ENCODE measurements at places on chromosomes 6 and 20.

DNA sequence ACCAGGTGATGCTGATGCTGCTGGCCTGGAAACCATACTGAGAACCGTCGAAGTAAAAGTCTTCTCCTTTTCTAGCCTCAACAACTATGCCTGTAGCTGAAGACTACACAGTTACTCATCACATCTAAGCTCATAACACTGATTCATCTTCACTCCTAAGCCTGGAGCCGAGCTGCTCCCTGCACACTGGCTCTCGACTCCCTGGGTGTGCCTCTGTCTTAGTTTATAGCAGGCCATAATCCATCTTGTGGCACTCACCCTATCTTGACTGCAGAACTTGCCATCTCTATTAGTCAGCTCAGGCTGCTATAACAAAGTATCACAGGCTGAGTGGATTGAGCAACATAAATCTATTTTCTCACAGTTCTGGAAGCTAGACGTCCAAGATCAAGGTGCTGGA lies 191.0 kb downstream of the UNC5CL start:
- DNase-seq, result no peak

DNA sequence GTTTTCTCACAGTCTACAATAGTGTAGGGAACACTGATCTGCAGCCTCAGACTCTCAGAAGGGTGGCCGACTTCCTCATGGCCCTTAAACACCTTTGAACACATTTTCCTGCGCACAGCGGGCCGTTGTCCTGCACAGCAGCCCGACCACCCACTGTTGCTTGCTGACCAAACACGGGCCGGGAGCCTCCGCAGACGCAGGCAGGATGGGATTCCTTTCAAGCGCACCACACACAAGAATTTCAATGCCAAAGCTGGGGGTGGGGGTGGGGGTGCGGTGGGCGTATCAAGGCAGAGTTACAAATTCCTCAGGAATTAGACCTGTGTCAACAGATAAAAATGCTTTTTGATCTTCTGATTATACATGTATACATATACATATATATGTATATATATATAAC lies 74.5 kb downstream of the HUS1B start:
- DNase-seq, result no peak

DNA sequence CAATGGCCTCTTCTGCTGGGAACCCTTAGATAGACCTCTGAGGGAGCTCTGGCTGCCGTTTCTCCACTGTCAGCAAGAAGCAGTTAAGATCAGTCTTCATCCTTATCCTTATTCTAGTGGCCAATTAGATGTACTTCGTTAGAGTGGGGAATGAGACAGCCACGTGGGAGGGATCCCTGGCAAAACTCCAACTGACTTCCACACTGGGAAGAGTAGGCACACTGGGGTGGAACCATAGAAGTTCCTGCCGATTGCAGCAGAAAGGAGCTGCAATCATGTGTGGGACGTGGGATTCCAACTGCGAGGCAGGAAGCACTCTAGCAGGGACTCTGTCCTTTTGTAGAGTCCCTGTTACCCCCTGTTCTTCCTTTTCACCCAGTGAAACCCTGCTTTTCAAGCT lies 226.3 kb upstream of the RGS17 start:
- DNase-seq, result no peak

- DNase-seq, result no peak
Measured at GRCh38 chr20:51064137-51064536, 41.2 kb upstream of the KCNG1 start.

DNA sequence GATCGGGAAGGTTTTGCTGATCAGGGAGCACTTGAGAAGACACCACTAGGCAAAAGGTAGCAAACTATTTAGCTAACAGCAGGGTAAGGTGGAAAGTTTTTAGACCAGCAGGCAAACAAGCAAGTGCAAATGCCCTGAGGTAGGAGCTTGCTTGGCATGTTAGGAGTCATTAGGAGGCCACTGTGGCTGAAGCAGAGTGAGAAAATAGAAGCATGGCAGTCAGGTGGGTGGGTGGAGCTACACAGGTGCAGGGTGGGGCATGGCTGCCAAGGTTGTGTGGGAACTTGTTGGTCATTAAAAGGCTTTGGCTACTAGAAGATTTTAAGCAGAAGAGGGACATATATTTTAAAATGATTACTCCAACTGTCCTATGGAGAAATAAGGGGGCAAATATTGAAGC lies 77.3 kb downstream of the EDN1 start:
- no peak for DNase-seq

- no peak for DNase-seq
Measured at GRCh38 chr20:24720957-24721356, 228.1 kb upstream of the CST7 start.
